ENCODE measurements at places on chromosomes 13 and 19.

- DNase-seq = no peak
These were observed at the start of gene ATP4B for GRCh38 chr13:113657851-113658741. Gene ATP4B, minus strand, starts transcription at chr13:113658198. Its CDS starts 54 bp downstream, at chr13:113658144.

DNA sequence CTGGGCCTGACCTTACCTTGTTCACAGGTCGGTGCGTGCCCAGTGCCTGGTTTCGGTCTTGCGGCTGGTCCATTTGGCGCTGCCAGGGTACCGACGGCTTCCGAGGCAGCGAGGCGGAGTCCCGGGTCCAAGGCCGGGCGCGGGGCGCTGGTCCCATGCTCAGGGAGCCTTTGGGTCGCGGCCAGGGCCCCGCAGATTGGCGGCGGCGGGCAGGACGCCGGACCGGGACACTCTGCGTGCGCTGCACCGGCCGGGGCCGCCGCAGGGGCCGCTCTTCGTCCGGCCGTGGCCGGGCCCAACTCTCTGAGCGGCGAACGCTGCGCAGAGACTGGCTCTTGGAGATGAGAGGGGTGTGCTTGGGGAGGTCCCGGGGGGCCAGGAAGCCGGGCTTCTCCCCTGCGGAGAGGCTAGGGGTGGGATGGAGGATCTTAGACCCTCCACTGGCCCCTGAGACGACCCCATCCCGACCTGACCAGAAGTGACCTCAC lies 3.4 kb upstream of the WIZ start:
- no peak for DNase-seq

DNA sequence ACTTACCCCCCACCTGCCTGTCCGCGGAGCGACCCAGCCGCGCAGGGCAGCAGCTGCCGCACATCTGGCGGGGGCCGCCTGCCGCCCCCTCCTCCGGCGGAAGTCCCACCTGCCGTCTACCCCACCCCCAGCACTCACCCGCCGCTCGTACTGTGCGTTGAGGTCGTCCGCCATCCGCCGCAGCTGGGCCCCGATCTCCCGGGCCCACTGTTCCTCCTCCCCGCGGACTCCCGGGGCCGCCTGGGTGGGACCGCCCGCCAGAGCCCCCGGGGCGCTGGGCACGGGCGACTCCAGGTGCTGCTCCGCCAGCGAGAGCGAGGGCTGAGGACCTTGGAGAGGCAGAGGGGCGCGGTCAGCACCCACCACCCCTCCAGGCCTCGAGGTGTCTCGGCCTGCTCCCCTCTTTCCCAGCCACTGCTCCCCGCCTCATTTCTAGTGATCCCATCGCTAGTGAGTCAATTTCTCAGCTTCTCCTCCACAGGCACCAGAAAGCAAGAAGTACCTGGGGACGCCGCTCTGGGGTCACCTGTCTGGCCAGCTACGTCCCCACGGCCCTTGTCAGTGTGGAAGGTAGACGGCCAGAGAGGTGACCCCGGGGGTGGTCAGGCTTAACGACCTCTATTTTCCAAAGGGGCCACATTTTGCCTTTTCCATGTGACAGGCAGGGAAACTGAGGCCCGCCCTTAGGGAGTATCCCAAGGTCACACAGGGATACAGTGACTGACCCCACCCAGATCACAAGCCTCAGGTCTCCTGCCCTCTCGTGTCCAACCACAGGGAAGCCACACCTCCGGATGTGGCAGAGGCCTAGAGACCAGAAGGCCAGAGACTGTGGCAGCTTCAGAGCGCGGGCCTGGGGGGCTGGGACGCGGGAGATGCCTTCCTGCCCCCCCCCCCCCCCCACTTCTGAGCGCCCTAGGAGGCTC lies 4.3 kb downstream of the BBC3 start:
- DNase-seq = peak; percentile 81

GRCh38 chr13:109834973-109835720 lies 48.8 kb upstream of the IRS2 start:
- no peak for DNase-seq

Measured in bone marrow (tissue), 2 donors.